Cortex of kidney (tissue), 1 donor: ENCODE measurements at places on chromosomes 1 and 21.

GRCh38 chr1:30652152-30652841, 71.1 kb downstream of the MATN1 start:
- no peak for DNase-seq

DNA sequence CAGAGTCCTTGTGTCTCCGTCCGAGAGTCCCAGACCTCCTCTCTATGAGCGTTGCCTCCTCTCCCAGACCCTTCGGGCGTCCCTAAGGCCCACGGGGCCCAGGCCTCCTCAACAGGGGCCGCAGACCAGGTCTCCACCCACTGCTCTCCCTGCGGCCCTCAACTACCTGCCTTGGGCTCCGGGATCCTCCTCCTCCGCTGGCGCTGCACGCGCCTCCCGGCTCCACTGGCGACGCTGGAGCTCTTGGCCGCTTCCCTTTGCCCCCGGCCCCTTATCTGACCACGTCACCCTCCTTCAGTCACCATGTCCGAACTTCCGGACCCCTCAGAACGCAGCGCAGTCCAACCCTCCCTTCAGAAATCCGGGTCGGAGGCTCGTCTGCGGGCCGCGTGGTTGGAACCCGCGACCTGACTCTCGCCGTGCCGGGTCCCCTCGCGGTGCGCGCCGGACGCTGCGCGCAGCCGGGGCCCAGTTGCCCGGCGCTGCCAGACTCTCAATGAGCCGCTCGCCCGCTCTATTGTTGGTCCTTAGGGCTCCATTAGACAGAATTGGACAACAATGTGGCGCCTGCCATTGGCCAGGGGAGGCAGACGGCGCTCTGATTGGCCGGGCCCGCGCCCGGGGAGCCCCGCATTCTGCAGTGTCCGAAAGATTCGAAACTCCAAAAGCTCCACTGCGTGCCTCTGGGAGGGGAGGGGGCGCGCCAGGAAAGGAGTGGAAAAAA, at the start of gene DMRTA2:
Gene DMRTA2 (minus strand): TSS at position 498 of the 724 bp plus-strand sequence. CDS start 1,907 bp downstream, outside the sequence.
- DNase-seq, result no peak

GRCh38 chr1:232057217-232057895, 430.8 kb downstream of the DISC1 start:
- DNase-seq, result no peak

DNA sequence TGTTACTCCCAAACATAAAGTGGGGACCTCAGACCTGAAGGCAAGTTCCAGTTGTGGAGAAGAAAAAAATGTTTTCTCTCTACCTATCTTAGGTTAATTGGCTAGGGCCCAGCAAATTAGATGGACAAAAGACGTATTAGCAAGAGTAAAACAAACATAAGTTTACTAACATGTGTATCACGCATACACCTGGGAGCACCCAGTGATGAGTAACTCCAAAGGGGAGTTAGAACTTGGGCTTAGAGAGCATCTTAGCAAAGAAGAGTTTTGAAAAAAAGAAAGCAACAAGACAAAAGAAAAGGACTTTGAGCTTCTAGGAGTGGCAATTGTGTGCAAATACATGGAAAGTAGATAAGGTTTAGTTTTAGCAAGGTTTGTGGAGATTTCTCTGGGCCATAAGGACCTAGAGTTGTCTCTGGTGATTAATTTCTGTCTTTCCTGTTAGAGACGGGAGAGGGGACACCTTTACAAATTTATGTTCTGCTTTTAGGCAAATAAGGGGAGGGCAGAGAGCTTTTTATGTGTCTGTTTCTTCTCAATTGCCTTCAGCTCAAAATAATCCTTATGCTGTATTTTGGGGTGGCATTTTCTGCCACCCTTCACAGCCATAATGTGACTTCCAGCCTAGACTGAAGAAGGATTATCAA, 76.7 kb upstream of the PTGFRN start:
- DNase-seq, result no peak

DNA sequence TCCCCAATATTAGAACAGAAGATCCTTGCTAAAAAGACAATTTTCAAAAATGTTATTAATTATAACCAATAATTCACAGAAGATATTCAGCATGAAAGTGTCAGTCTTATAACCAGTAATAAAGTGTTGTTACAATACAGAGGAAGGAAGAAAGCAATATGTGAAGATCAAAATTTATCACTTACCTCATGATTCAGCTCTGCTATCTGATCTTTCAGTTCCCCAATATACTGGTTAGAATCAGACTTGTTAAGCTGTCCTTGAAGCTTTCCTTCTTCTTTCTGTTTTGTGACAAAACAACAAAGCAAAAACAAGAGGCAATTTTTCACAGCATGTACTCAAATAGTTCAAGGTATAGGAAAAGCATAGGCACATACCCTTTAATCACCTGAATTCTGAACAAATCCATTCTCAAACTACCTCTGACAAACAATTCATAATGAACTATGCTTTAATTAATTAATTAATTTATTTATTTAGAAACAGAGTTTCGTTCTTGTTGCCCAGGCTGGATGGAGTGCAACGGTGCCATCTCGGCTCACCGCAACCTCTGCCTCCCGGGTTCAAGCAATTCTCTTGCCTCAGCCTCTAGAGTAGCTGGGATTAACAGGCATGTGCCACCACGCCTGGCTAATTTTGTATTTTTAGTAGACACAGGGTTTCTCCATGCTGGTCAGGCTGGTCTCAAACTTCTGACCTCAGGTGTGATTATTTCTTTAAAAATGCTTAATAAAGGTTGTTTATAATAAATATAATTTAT, 76.9 kb upstream of the GFI1 start:
- DNase-seq, result no peak

- DNase-seq, result no peak
Observed at GRCh38 chr1:31373056-31373896, at the start of gene FABP3. Gene FABP3, minus strand, starts transcription at chr1:31373076. Its CDS starts 62 bp downstream, at chr1:31373014.

DNA sequence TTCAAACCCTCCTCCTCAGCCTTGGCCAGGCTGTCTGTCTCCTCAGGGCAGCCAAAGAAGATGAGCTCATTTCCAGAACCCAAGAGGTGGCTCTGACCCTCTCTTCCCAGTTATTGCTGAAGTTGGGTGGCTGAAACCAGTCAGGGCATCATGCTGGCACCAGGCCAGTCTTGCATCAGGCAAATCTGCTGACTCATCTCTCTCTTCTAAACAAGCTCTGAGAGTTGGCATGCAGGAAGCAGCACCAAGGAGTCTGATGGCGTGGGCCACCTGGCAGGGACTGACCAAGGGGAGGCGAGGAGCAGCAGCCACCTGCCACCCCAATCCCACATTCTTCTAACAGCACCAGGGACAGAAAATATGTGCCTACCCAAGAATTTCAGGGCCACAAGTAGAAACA, 104.8 kb upstream of the ATP1A1 start:
- DNase-seq, result no peak

DNA sequence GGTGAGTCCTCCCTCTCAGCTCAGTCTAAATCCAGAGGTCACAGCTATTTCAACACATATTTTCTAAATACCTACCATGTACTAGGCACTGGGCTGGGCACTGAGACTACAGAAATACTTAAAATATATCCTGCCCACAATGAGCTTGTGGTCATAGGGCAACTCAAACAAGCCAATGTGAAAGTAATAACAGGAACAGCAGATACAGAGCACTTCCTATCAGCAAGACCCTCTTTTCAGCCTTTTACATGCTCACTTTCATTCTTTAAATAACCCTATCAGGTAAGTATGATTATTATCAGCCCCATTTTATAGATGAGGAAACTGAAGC, 71.9 kb downstream of the CD34 start:
- no peak for DNase-seq

DNA sequence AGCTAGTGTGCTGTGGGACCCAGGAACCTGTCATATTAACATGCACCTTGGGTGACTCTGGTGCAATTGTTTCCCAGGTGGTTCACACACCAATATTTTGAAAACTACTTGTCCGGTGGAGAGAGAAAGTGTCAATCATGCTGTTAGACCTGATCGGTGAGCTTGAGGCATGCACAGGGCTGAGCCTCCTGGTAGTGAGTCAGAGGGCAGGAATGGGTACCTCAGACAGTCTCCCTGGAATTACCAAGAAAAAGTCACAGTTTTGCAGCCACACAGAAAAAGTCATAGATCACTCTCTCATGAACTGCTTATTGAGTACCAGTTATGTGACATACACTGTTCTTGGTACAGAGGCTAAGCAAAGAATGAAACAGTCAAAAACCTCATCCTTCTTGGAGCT, 140.1 kb upstream of the NFIA start:
- DNase-seq, result no peak
